ENCODE measurements at places on chromosomes 11 and 22. TPM values are rescaled to one million over a fixed set of nuclear protein-coding genes. Genes with fewer than 3 reads are reported as not detected.

The NLRP6 gene
- not detected for total RNA-seq

The KRTAP5-8 gene
- total RNA-seq, result not detected

The KRTAP5-7 gene
- total RNA-seq, result not detected

The SLC22A9 gene
- total RNA-seq, result not detected

The OR52E4 gene
- total RNA-seq, result not detected

The FOLH1 gene
- not detected for total RNA-seq

The APOC3 gene
- not detected for total RNA-seq
